ENCODE measurements at places on chromosomes 6 and 20.
A peak's percentile ranks its signal among the peaks of the same experiment; 100 is the strongest.

GRCh38 chr20:48703511-48704219 is 124.1 kb downstream of the PREX1 start:
- no peak for DNase-seq

- no peak for DNase-seq
These were observed 134.5 kb downstream of the CDH26 start for GRCh38 chr20:60092729-60093128.

DNA sequence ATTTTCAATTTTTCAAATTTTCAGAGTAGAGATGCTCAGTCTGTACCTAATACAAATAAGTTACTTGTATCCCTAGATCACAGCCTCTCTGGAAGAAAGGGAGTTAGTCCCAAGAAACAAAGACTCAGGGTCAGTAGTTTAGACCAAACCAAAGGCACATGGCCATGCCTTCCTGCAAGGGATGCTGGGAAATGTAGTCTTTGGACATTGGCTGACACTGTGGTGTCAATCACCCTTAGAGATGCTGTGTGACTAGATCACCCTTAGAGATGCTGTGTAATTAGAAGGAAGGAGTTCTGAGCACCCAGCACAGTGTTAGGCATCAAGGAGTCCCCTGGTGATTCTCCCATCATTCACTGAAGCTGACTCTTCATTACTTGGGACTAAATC is 202.1 kb downstream of the NFATC2 start:
- DNase-seq = no peak

GRCh38 chr6:156807028-156807427 is 29.9 kb downstream of the ARID1B start:
- DNase-seq = no peak

- DNase-seq = no peak
These were observed 158.6 kb downstream of the RPS12 start for GRCh38 chr6:132972971-132973370.

GRCh38 chr20:46401478-46401860 is 4.9 kb downstream of the ELMO2 start:
- DNase-seq = no peak

GRCh38 chr20:57902473-57902872 is 192.7 kb upstream of the PMEPA1 start:
- DNase-seq = no peak

DNA sequence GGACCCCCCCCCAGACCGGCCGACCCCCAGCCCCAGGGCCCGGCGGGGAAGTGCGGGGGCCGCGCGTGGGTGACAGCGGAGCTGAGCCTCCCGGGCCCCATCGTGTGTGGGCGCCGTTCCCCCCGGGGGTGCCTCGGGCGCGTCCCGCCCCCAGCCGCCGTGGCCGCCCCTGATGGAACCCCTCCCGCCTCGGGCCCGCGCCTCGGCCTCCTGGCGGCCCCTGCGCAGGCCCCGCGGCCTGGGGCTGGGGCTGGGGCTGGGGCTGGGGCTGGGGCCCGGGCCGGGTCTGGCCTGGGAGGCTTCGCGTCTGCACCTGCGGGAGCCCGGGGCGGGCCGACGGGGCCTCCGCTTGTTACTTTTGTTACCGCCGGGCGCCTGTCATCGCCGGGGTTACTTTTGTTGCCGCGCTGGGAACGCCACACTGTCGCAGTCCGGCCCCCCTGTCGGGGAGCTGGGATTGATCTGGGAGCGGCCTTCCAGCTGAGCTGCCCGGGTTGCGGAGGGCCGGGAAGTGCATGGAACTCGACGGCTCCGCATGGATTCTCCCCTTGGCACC is 598 bp downstream of the OGFR start:
- no peak for DNase-seq

GRCh38 chr6:52566853-52567279 is 10.0 kb downstream of the TRAM2 start:
- no peak for DNase-seq

GRCh38 chr6:80959034-80959433 is 793.4 kb downstream of the TENT5A start:
- no peak for DNase-seq

- no peak for DNase-seq
These were observed 6.4 kb upstream of the TXNDC5 start for GRCh38 chr6:7916959-7917358.

DNA sequence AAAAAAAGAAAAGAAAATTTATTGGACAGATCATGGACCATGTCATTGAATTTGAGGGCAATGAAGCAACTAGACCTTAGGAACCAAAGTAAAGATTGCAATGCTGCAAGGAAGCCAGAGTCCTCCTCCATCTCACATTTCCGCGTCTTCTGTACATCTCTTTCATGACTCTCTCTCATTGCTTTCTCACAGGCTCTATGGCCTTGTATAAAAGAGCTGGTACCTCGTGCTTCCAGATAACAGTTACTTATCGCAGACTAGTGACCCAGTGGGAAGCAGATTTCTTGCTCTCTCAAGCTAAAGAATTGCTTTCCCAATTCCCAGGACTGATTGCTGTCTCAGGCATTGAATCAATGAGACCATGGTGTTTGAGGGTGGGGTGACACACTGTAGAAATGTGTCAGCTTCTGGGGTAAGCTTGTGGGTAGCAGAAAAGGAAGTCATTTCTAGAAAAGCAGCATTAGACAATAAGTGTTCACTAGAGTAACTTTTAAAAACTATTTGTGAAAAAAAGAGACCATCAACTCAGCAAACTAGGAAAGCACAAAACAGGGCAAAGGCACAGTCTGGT is 635.3 kb downstream of the UTRN start:
- DNase-seq = no peak

- no peak for DNase-seq
These were observed 189.9 kb upstream of the RIN2 start for GRCh38 chr20:19568128-19568527.

DNA sequence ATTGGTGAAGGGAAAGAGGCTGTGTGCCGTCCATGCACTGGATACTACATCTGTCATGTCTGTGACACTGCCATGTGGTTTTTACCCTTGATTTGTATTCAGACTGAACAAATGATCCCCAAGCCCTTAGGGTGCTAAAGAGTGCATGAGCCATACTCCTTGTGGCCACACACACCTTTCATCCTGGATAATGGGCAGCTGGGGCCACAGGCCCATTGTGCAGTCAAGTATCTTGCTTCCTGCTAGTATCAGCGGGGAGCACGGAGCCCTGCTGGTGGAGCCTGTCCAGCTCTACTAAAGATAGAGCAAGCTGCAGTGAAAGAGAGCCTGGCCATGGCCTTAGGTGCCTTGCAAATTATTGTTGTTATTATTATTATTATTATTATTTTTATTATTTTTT is 75.1 kb downstream of the SLX4IP start:
- no peak for DNase-seq

DNA sequence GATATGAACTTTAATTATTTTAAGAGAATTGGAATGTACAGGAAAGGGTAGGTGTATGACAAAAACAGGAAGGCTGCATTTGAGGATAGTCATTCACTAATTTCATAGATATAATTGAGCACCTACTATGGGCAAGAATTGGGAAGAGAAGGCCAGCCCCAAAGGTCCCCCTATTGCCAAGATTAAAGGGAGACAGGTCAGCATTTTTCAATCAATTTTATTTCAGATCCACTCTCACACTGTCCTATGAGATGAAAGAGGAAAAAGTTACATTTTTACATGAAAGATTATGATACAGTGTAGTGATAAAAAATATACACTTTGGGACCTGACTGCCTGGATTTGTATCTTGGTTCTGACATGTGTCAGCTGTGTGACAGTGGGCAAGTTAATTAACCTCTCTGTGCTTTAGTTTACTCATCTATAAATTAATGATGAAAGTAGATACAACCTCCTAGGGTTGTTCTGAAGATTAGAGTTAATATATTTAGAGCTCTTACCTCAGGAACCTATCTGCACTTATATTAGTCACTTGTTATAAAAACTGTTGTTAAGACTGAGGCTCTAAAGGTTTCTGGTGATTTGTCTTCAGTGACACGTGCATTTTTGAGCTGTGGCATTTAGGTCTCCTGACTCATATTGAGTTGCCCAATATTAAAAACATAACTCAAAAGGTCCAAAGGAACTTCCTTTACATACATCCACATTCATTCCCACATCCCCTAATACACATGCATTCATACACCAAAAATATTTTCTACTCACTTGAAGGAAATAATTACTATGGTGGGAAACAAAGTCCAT is 45.7 kb downstream of the SCGN start:
- no peak for DNase-seq

- DNase-seq = no peak
These were observed 26.9 kb downstream of the RRAGD start for GRCh38 chr6:89385156-89385667.

DNA sequence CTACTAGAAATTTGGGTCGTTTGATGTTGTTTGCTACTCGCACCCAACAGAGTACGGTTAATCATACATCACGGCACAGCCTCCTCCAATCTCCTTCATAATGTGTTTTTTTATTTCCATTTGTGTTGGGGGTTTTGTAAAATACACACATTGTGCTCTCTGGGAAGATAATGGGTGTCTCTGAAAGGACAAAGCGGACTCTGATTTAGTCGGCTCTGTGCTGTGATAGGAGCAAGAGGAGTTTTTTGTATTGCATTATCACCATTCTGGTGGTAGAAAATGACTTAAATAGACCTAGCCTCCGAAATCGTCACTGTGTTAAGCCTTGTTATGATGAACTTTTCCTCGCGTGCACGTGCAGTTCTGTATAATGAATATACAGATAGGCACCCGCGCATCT is 196.3 kb downstream of the CDH4 start:
- DNase-seq = no peak

GRCh38 chr6:122734529-122735395 is 44.8 kb upstream of the FABP7 start:
- DNase-seq = no peak

- no peak for DNase-seq
These were observed 1223.0 kb upstream of the ADGRB3 start for GRCh38 chr6:67412035-67412434.

DNA sequence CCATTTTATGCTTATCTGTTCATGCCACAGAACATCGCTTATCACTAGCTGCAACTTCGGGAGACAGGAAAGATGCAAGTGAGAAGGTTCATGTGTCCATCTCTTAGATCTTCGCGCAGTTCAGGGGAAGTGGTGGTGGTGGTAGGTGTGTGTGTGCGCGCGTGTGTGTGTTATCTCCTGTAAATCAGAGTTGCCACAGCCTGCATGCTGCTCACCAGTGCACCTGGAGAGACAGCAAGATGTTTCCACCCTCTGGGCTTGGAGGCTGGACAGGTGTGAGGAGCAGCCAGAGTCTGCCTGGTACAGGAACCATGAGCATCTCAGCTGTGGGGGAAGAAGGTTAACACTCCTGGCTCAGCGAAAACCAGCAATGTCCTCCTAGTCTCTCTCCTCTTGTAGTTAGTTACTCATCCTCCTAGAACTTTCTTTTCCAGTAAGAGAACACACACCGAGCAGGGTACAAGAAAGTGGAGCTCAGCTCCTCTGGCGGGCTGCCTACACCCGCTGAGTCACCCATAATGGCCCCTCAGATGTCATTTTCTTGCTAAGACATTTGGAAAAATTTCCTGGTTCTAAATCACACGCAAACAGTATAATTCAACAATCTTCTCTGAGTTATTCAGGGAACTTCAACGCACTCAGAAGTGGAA is 5.1 kb upstream of the TUBB1 start:
- DNase-seq = peak; percentile 36

DNA sequence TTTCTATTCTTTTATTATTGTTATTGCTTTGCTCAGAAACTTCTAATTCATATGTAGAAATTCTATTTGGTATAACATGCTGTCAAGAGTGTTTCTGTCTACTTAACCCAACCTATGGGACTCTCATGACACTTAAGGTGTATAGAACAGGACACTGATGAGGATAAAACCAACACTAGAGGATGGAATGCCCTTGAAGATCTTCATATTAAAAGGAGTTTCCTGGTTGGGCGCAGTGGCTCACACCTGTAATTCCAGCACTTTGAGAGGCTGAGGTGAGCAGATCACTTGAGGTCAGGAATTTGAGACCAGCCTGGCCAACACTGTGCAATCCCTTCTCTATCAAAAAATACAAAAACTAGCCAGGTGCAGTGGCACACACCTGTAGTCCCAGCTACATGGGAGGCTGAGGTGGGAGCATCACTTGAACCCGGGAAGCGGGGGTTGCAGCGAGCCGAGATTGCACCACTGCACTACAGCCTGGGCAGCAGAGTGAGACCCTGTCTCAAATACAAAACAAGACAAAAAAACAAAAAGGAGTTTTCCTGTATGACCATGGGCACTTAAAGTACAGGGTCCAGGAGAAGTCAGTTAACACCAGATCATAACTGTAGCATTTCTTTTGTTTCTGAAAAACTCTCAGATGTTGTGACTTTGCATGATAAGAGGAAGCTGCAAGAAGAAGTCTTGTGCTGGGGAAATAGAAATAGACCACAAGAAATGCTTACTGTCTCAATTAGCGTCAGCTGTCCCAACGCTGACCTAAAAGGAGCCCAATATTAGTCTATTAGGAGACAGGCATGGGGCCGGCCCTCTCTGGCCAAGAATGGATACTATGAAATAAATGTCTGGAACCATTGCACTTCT is 38.9 kb upstream of the CD2AP start:
- no peak for DNase-seq

GRCh38 chr6:134057478-134057877 is 5.1 kb upstream of the SLC2A12 start:
- DNase-seq = no peak

GRCh38 chr20:35939264-35939663 is 15.0 kb downstream of the SCAND1 start:
- no peak for DNase-seq

DNA sequence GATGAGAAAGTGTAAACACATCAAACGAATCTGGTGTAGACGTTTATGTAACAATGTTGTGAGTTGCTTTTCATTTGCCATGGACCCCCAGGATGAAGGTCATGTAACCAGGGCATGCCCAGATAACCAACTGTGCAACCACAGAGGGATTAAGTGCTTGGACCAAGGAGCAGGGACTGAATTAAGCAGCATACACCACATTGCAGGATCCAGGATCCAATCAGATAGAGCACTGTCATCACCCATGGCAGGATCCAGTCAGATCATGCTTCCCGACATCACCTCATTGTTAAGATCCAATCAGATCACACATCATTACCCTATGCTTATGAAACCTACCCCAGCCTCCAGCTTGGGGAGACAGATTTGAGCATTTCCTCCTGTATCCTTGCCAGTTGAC is 74.3 kb upstream of the RCAN2 start:
- no peak for DNase-seq

- DNase-seq = no peak
These were observed 42.7 kb downstream of the SASH1 start for GRCh38 chr6:148385379-148385778.

DNA sequence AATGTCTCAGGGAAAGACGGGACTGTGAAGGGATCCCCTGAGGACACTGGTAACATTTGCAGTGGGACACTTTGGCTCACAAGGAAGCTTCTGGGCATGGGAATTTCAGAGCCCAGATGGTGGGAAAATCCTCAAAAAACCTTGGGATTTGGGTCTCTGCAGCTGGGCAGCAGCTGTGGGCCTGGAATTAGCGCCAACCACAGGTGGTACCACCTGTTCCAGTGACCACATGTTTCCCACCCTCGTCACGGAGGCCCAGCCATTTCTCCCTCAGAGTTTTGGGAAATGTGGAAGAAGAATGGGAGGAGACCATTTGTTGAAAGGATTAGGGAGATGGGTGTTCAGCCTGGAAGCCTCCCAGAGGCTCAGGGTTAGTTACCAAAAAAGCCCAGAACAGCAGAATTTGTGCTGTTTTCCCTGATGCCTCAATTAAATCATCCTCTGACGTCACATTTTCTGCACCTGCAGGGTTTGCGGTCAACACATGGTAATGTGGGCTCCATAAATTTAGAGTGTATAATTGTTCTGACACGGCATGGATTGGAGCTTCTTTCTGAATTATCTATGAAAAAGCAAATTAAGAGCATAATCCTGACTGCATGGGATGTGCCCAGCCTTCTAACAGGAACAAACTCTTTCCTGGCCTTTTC is 34.4 kb downstream of the EDN3 start:
- no peak for DNase-seq

- DNase-seq = no peak
These were observed 77.4 kb downstream of the ARID1B start for GRCh38 chr6:156854466-156855161.

Measured in naive thymus-derived CD4-positive, alpha-beta T cell (primary cell).